ENCODE measurements at places on chromosomes 11 and 22. TPM values are rescaled to one million over a fixed set of nuclear protein-coding genes. Genes with fewer than 3 reads are reported as not detected.

POU2AF2 gene
- not detected for total RNA-seq

APIP gene
- total RNA-seq: 26.0 TPM

TPBGL gene
- not detected for total RNA-seq

VPS26B gene
- total RNA-seq: 17.8 TPM

CCS gene
- total RNA-seq: 22.1 TPM

GAL3ST1 gene
- total RNA-seq: 11.4 TPM

RIC3 gene
- 1.6 TPM for total RNA-seq

Data from epithelial cell of proximal tubule (primary cell).